Adrenal gland (tissue), 19 donors: ENCODE measurements at places on chromosomes 1 and 21.

DNA sequence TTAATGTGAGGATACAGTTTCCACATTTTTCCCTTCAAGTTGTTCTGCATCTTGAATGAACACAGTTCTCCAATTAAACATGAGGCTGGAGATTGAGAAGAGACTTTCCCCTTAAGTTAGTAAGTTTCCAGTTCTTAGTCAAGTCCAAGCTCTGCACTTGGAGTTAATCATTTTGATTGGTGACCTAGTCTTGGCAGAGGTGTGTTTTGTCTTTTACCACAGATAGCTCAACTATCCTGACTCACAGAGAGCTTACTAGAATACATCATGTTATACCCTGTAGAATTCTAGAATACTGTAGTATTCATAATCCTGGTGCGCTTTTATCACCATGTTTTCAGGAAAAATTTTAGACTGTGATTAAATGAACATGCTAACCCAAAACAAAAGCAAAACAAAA lies 129.2 kb downstream of the CYYR1 start:
- no peak for DNase-seq

DNA sequence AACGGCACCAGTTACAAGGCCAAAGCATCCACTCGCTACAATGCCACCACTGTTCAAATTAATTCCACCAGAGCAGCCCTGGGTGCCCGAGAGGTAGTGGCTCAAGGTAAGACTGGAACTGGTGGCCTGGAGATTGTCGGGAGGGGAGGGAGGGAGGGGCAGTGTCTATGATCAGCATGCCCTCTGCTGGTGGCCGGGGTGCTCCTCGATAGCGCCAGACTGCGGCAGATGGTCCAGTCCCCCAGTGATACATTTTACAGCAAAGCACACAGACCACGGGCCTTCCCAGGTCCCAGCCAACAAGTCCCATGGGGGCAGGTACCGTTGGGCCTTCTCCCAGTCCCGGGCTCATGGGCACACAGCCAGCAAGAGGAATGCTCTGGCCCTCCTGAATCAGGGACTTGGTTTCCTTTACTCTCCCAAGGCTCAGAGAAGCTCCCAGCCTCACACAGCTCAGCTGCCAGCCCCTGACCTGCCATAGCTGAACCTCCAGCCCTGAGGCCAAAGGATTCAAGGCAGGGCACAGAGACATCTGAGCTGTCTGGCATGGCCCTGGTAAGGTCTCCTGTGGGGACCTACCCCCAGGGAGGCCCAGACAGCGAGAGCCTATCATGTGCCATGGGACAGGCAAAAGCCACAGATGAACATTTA lies 15.3 kb downstream of the ACOT7 start:
- DNase-seq = no peak

DNA sequence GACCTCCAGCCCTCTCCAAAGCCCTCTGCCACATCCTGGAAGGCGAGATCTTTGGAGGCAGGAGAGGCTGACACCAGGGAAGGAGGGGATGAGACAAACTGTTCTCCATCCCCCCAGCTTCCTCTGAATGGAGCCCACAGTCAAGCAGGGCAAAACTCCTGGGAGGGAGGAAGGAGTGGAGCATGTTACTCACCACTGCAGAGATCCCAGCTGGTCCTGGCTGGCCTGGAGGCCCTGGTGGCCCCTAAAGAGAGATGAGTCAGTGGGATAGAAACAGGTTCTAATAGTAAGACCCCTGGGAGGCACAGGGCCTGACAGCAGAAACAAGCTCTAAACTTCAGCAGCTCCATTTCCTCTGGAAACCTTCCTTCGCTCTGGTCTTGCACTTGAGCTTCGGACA lies 14.0 kb upstream of the PEF1 start:
- DNase-seq = no peak

- DNase-seq = no peak
Measured at GRCh38 chr21:23712166-23712565, 1895.1 kb downstream of the MRPL39 start.

GRCh38 chr21:16535102-16535422 lies 805.3 kb downstream of the USP25 start:
- peak; percentile 95 for DNase-seq

GRCh38 chr1:206116191-206116872 lies 856 bp downstream of the AVPR1B start:
- DNase-seq = no peak

GRCh38 chr21:38054334-38054733 lies 138.1 kb upstream of the KCNJ6 start:
- no peak for DNase-seq

DNA sequence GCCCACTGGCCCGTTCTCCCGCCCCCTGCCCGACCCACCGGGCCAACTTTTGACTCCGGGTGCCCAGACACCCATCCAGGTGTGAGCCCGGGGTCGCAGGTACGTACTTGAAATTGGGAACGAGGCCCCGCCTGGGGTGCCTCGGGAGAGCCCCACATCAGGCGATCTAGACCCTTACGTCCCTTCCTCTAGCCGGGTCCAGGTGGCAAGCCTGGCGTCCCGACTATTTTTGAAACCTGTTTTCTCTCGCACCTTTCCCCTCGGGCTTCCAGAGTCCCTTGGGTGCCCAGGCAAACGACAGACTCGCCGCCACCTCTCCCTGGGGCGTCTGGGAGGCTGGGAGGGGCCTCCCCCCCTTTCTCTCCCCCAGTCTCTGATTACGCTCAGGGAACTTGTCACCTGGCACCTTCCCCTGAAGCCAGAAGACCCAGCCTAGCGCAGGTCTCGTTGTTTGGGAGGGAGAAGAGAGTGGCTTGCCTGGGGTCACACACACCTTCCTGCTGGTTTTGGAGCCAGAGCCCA lies 898 bp downstream of the LDLRAP1 start:
- DNase-seq = peak; percentile 25

GRCh38 chr1:31627930-31628559 lies 10.6 kb downstream of the HCRTR1 start:
- peak; percentile 74 for DNase-seq
